H9 (cell line): ENCODE measurements at places on chromosomes 11 and 22.
A peak's percentile ranks its signal among the peaks of the same experiment; 100 is the strongest.

- H3K4me3 ChIP-seq: no peak overlapping the region
- DNase-seq: no peak
- no peak overlapping the region for H3K27ac ChIP-seq
Observed at GRCh38 chr11:116199182-116199581, 573.6 kb downstream of the BUD13 start.

DNA sequence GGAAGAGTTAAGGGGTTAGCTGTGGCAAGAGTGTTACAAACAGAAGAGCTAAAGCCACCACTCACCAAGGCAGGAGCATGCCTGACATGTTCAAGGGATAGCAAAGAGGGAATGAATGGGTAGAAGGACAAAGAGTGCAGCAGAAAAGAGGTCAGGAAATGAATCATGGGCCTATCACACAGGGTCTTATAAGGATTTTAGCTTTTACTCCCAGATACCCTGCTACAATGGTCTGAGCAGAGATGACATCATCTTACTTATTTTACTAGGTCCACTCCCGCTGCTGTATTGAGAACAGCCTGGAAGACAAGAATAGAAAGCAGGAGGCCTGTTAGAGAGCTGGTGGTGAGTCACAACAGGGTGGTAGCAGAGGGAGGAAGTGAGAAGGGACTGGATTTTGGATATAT is 9.8 kb downstream of the TRAF6 start:
- DNase-seq: no peak
- no peak overlapping the region for H3K4me3 ChIP-seq
- no peaks in the 10 kb centered on the region for H3K4me1 ChIP-seq
- H3K27me3 ChIP-seq: no peaks in the 10 kb centered on the region
- no peaks in the 10 kb centered on the region; the same call in 2 of the 3 replicates for H3K36me3 ChIP-seq

- no peak for DNase-seq
- H3K4me3 ChIP-seq: no peak overlapping the region
- no peaks in the 10 kb centered on the region for H3K4me1 ChIP-seq
- no peaks in the 10 kb centered on the region for H3K36me3 ChIP-seq
Observed at GRCh38 chr11:129636926-129637325, 178.7 kb upstream of the TMEM45B start.

GRCh38 chr22:30324014-30324730 is 2.6 kb downstream of the TBC1D10A start:
- H3K4me1 ChIP-seq: no peaks in the 10 kb centered on the region
- H3K36me3 ChIP-seq: no peaks in the 10 kb centered on the region
- no peak overlapping the region for H3K4me3 ChIP-seq
- H3K27me3 ChIP-seq: no peaks in the 10 kb centered on the region

DNA sequence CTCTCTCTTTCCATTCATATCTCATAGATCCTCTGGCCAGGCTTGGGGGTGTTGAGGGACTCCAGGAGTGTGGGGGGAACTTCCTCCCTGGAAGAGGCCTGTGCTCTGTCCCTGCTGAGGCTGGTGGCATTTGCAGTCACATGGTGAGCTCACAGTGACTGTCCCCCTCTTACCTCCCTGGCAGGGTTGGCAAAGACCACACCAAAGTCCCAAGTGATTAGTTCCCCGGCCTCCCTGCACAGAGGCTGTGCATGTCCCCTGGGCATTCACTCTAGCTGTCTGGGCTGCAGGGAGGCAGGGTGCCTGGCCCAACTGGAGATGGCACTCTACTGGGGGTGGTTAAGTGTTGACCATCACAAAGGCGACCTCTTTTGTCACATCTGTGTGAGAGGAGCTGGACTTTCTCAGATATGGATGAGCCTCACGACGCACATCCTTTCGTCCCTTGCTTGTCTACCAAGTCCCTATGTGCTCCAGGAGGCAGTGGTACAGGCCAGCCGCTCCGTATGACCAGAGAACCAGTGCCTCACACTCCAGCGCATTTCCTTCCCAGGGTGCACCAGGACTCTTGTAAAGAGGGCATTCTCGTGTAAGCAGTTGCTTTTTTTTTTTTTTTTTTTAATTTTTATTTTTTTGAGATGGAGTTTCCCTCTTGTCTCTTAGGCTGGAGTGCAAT is 8.8 kb downstream of the TANGO2 start:
- H3K36me3 ChIP-seq: no peaks in the 10 kb centered on the region
- no peaks in the 10 kb centered on the region for H3K27me3 ChIP-seq
- H3K27ac ChIP-seq: no peak overlapping the region
- no peak for DNase-seq
- H3K4me3 ChIP-seq: no peak overlapping the region

DNA sequence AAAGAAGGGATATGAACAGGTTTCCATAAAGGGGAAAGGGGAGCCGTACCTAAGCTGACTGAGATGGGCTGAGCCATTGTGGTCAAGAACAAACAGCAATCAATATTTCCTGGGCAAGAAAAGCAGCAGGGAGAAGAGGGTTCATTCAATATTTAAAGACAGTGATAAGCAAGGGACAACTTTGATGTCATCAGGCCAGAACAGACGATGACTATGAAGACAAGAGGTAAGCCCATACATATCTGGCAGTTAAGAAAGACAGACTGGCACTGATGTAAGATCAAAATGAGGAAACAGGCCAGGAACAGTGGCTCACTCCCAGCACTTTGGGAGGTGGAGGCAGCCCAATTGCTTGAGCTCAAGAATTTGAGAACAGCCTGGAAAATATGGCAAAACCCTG is 2.4 kb downstream of the OR5A2 start:
- H3K27ac ChIP-seq: no peak overlapping the region
- H3K36me3 ChIP-seq: no peaks in the 10 kb centered on the region
- H3K4me1 ChIP-seq: peaks cover 5% of the 10 kb centered on the region; the same call in 1 of the 2 replicates

DNA sequence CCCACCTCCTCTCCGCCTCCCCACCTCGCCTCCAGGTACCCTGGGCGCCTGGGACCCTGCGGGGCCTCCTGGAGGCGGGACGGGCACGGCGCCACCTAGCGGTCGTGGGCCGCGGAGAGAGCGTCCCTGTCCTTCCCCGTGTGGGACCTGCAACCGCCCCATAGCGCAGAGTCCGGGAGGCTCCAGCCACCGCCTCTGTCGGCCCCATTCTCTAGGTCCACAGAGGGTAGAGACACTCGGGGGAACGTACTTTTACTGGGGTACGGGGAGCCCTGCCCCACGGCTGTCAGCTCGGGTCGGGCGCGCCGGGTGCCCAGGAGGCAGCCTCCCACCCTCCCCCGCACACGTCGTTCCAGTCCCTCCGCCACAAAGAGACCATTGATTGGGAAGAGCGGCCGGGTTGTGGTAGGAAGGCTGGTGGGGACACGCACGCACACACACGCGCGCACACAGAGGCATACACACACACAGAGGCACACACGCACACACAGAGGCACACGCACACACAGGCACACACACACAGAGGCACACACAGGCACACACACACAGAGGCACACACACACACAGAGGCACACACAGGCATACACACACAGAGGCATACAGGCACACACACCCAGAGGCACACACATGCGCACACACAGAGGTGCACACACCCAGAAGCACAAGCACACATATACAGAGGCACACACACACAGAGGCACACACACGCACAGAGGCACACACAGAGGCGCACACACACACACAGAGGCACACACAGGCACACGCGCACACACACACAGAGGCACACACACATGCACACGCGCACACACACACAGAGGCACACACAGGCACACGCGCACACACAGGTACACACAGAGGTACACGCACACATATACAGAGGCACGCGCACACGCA is 12.6 kb upstream of the NECTIN1 start:
- no peak overlapping the region for H3K27ac ChIP-seq
- DNase-seq: peak; percentile 74
- no peaks in the 10 kb centered on the region; the same call in 1 of the 2 replicates for H3K4me1 ChIP-seq
- H3K36me3 ChIP-seq: no peaks in the 10 kb centered on the region
- H3K27me3 ChIP-seq: no peaks in the 10 kb centered on the region; the same call in 1 of the 2 replicates
- H3K4me3 ChIP-seq: peak overlapping the region; percentile 79

GRCh38 chr11:132263241-132263640 is 892.8 kb downstream of the NTM start:
- H3K27me3 ChIP-seq: no peaks in the 10 kb centered on the region
- H3K27ac ChIP-seq: no peak overlapping the region
- no peak overlapping the region for H3K4me3 ChIP-seq
- no peak for DNase-seq
- no peaks in the 10 kb centered on the region for H3K36me3 ChIP-seq
- no peaks in the 10 kb centered on the region for H3K4me1 ChIP-seq

DNA sequence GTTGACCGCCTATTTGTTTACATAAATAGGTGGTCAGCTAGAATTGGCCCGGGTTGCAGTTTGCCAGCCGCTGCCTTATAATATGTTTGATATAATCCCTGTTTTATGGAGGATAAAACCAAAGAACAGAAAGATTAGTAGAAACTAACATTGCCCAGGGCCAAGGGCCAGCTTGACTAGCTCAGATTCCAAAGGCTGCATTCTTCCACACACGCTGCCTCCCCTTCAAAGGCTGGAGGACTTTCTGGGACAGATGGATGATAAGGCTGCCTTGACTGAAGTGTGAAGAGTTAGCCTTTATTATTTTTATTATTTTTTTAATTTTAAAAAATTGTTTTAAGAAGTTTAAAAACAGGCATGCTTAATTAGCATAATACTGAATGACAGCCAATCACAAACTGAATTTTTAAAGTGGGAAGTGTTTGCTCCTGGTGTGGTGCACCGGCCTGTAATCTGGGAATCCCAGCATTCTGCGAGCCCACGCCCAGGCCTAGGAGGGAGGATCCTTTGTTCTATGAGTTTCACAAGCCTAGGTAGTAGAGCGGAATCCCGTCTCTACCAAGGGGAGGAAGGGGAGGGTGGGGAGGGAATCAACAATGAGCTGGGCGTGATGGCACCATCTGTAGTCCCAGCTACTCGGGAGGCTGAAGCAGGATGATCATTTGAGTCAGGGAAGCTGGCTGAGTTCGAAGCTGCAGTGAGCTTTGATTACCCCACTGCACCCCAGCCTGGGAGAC is 114.9 kb downstream of the NAV2 start:
- peak; percentile 69 for DNase-seq
- no peaks in the 10 kb centered on the region for H3K27me3 ChIP-seq

GRCh38 chr22:34866495-34867131 is 199.3 kb upstream of the ISX start:
- H3K4me1 ChIP-seq: no peaks in the 10 kb centered on the region
- no peak overlapping the region for H3K4me3 ChIP-seq
- H3K27me3 ChIP-seq: no peaks in the 10 kb centered on the region
- no peaks in the 10 kb centered on the region for H3K36me3 ChIP-seq
- no peak for DNase-seq

GRCh38 chr11:70467201-70468085 is 69.1 kb downstream of the CTTN start:
- no peak overlapping the region for H3K27ac ChIP-seq
- H3K36me3 ChIP-seq: no peaks in the 10 kb centered on the region
- no peak for DNase-seq
- H3K4me1 ChIP-seq: no peaks in the 10 kb centered on the region
- no peak overlapping the region for H3K4me3 ChIP-seq

- H3K4me3 ChIP-seq: peak overlapping the region; percentile 39
- H3K27me3 ChIP-seq: no peaks in the 10 kb centered on the region
- no peak for DNase-seq
- H3K4me1 ChIP-seq: no peaks in the 10 kb centered on the region; the same call in 1 of the 2 replicates
- peaks cover 34% of the 10 kb centered on the region for H3K36me3 ChIP-seq
Observed at GRCh38 chr22:31947296-31947695, 3.0 kb downstream of the YWHAH start.

DNA sequence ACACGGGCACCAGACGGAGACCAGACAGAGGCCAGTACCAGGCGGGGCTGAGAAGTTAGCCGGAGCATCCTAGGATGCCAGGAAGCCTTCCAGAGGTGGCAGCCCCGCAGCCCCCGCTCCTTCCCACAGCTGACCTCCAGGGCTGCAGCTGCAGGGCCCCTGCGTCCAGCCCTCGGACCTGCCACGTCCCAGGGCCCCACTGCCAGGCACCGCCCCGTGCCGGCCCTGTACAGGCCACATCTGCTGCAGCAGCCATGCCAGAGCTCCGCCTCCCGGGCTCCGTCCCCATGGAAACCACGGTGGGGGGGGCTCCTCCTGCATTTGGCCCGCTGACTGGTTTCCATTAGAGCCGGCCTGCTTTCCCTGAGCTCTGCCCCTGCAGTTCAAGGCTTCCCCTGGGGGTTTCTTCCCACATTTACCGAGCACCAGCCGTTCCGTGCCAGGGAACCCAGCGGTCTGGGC is 62.5 kb upstream of the PPARA start:
- H3K4me1 ChIP-seq: no peaks in the 10 kb centered on the region
- no peaks in the 10 kb centered on the region for H3K27me3 ChIP-seq

DNA sequence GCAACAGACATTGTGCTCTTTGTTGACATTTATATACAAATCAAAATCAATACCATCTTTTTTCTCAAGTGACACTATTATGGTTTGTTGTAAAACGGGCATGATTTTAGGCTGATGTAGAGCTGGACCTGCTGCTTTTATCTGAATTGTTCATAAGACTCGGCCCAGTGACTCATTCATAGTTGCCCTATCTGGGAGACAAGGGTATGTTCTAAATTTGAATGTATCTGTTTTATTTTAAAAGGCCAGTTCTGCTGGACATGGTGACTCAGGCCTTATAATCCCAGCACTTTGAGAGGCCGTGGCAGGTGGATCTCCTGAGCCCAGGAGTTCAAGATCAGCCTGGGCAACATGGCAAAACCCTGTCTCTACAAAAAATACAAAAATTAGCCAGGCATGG is 39.3 kb downstream of the CEP295 start:
- H3K36me3 ChIP-seq: peaks cover 62% of the 10 kb centered on the region
- no peak for DNase-seq
- no peaks in the 10 kb centered on the region for H3K27me3 ChIP-seq
- no peaks in the 10 kb centered on the region for H3K4me1 ChIP-seq
- H3K27ac ChIP-seq: no peak overlapping the region
- no peak overlapping the region for H3K4me3 ChIP-seq
